ENCODE measurements at places on chromosomes 3 and 15.

- no peak for DNase-seq
Observed at GRCh38 chr15:56244811-56245576, 1.3 kb upstream of the RFX7 start.

DNA sequence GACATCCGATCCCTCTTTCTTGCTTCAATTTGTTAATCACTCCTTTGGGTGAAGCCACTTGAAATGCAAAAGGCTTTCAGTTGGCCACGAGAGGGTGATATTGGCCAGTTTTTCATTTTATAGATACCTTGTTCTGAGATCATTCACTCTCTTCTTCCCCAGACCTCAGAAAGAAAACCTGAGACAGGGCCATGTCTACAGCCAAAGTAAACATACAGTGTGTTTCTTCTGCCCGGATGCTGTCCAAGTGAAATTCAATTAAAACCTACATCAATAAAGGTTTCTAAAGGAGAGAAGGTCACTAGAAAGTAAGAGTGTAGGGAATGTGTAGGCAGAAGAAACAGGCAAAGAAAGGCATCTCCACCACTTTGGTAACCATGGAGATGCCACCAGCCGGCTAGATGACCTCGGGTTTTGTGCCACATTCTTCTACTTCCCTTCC, 39.5 kb upstream of the FMN1 start:
- DNase-seq = peak; percentile 77

GRCh38 chr3:14278799-14279625, 100.4 kb downstream of the LSM3 start:
- peak; percentile 74 for DNase-seq

GRCh38 chr3:183027276-183027675, 46.9 kb upstream of the DCUN1D1 start:
- no peak for DNase-seq

DNA sequence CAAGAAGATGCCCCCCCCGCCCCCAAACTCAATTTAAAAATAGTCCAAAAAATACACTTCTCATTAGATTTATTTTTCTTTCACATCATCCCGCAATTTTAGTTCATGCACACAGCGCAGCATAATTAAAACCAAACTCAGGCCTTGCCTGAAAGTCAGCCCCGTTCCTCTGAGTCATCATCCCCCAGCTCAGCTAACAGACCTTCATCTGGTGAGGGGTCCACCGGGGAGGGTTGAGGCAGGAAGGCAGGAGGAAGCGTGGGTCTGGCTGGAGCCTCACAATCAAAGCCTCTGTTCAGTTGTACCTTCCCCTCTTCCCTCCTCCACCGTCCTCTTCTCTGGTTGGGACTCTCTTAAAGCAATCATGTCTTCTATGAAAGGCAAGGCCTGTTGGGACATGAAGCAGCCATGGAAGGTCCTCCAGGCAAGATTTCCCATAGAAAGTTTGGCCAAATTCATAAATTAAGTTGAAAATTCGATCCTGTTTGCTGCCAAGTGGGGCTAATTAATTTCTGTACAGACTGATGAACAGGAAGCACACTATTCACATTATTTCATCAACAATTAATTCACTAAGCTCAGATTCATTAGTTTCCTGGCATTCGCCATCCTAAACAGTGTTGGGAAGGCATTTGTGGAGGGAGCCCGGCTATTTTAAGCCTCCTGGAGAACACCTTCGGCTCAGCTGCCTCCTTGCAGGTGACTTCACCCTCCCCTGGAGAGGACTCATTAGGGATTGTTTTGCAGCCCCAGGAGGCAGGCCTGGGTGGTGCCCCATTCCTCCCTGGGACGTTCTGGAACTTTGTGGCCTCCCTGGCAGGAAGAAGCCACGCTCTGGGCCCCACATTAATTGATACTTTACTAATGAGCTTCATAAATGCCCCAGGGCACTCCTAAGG, 72.3 kb upstream of the BNC1 start:
- DNase-seq = no peak

GRCh38 chr3:61236556-61236955, 14.7 kb downstream of the FHIT start:
- peak; percentile 45 for DNase-seq

DNA sequence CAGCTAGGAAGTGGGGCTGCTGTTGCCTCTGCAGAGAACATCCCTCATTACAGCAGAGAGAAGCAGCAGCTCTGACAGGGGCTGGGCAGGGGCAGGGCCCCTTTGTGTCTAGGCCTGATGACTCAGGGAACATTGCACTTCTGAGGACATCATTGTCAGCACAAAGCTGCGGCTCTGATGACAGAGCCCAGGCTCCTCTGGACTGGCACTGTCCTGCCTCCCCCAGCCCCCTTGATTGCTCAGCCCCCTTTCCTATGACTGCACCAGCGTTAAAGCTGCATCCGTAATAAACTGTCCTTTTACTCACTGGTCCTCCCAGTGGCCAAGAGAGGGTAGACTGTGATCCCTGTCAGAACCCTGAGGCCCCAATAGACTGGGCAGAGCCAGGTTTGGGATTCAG, 18.3 kb downstream of the TRH start:
- DNase-seq = no peak

DNA sequence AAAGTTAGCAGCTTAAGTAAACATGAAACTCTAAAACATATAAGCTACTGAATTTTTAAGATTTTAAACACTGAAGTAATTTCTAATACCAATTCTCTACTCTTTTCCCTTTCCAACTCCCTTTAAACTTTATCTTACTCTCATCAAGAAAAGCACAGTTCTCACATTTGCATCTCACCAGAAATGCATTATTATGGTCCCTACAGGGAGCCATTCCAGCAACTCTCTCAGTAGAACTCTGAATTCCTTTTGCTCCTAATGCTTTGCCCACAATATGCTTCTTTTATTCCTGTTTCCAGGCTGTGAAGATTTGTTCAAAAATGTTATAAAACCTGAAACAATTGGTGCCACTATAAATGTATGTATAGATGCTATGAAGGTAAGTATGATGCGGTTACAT, 83.4 kb downstream of the TFDP2 start:
- no peak for DNase-seq

- no peak for DNase-seq
Observed at GRCh38 chr3:134134698-134135415, 105.1 kb upstream of the SLCO2A1 start.

DNA sequence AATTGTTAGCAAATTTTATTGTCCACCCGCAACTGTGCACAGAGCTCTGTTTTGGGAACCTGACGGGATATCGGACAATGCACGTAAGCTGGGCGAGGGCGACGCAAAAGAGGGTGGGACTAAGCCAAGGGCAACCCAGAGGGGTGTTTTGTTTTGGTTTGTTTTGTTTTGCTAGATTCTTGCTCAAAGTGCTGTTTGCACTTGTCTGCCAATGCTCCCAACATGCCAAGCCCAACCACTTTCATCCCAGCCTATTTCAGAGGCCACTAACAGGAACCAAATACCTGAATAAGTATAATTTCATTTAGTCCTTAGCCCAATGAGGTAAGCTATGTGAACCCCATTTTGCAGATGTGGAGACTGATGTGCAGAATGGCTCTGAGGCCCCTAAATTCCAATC, 9.7 kb upstream of the CMTM7 start:
- no peak for DNase-seq

DNA sequence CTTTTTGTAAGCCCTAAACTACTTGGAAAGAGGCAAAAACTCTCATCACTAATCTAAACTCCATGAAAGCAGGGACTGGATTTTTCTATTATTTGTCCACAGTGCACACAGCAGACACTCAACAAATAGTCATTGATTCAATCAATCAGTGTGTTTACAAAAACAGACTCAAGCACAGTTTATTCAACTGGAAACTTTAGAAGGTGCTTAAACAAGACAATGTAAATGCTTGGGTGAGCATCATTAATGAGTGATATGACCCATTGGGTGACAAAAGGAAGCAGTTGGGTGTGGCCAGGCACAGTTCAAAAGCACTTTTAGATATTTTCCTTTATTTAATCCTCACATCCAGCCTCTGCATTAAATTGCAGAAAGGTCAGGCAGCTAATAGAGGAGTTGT, 32.0 kb upstream of the PPP4R2 start:
- peak; percentile 27 for DNase-seq

DNA sequence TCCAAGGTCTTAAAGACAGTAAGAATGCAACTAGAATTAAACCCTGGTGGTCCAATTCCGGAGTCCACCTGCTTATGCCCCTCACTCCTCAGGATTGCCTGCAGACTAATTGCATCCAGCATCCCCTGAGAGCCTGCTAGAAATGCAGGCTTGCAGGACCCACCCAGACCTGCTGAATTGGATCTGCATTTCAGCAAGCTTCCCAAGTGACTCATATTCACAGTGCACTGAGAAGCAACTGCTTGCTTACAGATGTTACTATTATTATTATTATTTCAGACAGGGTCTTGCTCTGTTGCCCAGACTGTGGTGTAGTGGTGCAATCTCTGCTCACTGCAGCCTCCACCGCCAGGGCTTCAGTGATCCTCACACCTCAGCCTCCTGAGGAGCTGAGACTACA, 83.5 kb upstream of the VGLL4 start:
- DNase-seq = no peak

DNA sequence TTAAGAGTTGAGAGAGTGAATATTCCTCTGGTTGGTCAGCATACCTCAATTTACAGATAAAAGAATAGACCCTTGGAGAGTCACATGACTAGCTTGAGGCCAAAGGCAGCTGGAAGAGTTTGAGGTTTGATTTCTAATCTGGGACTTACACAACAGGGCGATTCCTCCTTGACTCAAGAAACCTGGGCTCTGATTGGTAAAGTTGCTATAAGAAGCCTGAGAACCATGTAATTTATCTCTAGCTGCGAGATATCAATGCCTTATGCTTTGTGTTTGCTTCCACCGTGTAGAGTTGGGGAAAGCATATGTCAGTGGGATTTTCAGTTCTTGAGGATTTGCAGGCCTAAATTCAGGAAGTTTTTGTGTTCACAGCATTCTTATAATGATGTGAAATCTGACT, 206.0 kb downstream of the KLHL25 start:
- DNase-seq = peak; percentile 60

DNA sequence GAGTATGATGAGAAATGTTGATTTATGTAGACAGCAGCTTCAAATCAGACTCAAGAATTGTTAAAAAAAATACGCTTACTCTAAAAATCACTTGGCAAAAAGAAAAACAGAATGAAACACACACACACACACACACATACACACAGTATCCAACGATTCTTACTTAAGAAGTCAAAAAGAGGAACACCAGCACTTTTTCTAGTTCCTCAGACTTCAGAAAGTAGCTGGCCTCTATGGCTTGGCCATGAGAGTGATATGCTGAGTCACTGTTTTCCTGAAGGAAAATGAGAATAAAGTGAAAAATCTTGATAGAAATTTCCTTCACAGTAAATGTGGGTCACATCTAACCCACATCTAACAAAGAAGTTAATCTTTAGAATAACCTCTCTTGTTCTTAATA, 22.1 kb downstream of the CNTN3 start:
- peak; percentile 6 for DNase-seq

- no peak for DNase-seq
Observed at GRCh38 chr15:60000113-60000823, 3.8 kb upstream of the FOXB1 start.

DNA sequence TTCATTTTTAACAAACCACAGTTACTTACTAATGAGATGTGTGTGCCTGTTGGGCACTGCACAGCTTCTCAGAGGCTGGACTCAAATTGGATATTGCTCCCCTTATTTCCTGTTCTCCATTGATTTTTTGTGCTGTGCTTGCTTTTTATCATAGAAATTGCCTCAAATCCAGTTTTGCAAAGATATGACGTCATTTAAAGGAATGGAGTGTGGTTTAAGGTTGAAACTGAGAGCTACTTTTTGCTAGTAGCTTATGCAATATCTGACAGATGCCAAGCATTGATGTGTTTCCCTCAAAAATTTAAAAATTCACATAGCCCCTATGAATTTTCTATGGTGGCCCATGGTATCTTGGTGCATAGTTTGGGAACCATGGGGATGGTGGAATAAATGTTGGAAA, 67.7 kb upstream of the ROPN1 start:
- peak; percentile 6 for DNase-seq

DNA sequence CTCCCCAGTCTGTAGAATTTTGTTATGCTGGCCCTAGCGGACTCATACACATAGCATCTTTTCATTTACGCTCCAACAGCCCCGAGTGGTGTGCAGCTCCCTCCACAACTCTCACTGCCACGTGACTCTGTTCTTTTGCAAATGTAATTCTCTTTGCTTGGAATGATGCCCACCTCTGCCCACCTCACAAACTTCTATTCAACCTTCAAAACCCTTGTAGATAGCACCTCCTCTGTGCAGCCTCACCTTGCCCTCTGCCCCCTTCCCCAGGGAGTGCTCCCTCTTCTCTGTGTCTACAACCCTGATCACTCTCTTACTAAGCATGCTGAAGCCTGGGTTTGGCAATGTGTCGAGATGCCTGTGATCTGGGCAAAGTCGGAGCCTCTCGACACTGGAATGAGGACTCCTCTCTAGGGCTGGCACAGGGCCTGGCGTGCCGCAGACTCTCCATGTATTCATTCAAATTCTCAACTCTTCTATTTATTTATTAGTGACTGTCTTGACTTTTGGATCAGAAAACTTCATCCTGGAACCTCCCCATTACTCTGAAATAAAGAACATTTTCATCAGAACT, 73.5 kb downstream of the MGLL start:
- peak; percentile 45 for DNase-seq

- peak; percentile 29 for DNase-seq
Observed at GRCh38 chr15:65101411-65101890, 13.5 kb downstream of the UBAP1L start.

- no peak for DNase-seq
Observed at GRCh38 chr3:134655706-134656105, 4.9 kb upstream of the KY start.

DNA sequence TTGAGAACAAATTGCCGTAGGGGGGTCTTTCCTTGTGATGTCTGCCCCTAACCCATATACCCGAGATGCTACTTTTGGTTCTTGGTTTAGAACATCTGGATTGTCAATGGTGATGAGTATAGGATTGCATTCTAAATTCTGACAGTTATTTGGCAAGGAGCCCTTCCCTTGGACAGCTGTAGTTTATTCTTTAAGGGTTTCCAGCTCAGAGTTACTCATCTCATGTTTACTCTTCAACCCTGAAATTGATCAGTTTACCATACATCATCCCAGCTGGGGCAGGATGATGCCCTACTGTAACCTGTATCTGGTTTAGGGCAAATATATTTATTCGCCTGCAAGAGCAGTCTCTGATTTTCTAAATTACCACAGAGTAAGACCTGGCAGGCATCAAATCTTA, 85.7 kb upstream of the XCR1 start:
- DNase-seq = no peak

DNA sequence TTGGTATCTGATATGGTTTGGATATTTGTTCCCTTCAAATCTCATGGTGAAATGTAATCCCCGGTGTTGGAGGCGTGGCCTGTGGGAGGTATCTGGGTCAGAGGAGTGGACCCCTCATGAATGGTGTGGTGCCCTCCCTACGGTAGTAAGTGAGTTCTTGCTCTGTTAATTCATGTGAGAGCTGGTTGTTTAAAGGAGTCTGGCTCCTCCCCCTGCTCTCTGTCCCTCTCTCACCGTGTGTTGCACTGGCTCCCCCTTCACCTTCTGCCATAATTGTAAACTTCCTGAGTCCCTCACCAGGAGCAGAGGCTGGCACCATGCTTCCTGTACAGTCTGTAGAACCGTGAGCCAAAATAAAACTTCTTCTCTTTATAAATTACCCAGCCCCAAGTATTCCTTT, 246.9 kb upstream of the AGTR1 start:
- DNase-seq = no peak
